Kidney glomerular epithelial cell (primary cell): ENCODE measurements at places on chromosomes 4 and X.
A peak's percentile ranks its signal among the peaks of the same experiment; 100 is the strongest.

- DNase-seq = no peak
Observed at GRCh38 chrX:54045563-54046228, 1.4 kb upstream of the PHF8 start.

- DNase-seq = no peak
Observed at GRCh38 chrX:53237056-53237455, 12.0 kb upstream of the KDM5C start.

DNA sequence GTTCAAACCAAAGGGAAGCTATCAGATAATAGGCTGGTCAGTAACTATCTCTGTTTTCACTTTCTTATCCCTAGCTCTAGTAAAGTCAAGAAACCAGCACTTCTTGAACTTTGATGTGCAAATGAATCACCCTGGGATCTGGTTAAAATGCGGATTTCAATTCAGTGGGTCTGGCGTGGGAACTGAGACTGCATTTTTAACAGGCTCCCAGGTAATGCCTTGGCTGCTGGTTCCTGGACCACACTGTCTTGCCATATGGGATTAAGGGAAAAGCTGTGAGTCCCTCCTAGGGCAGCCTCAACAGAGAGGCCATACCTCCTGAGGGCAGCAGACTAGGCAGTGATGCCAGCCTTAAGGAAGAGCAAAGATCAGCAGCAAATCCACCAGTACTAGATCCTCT, 1.7 kb downstream of the RNF175 start:
- DNase-seq = no peak

GRCh38 chr4:183960046-183960420, 54.9 kb downstream of the STOX2 start:
- peak; percentile 24 for DNase-seq

GRCh38 chr4:182343453-182343852, 100.3 kb downstream of the TENM3 start:
- no peak for DNase-seq

GRCh38 chr4:158769175-158769921, 522 bp downstream of the FNIP2 start:
- DNase-seq = peak; percentile 43

- DNase-seq = no peak
Observed at GRCh38 chrX:153870288-153870690, 15.7 kb downstream of the L1CAM start.

DNA sequence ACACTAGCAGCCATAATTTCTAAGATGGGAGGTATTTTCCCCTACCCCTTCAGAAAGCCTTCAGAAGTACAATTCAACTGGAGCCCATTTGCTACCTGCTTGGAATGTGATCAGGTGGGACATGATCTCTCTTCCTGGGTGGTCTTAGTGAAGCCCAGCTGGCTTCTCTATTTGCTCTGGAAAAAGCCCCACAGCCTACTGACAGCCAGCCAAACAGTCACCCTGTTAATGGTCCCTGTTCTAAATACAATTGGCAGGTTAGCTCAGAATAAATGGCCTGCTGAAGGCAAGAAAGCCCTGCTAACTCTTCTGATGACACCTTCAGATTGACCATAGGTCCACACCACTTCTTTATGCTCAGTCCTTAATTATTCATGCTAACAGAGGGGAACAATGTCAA, 39.9 kb downstream of the HS6ST2 start:
- no peak for DNase-seq

DNA sequence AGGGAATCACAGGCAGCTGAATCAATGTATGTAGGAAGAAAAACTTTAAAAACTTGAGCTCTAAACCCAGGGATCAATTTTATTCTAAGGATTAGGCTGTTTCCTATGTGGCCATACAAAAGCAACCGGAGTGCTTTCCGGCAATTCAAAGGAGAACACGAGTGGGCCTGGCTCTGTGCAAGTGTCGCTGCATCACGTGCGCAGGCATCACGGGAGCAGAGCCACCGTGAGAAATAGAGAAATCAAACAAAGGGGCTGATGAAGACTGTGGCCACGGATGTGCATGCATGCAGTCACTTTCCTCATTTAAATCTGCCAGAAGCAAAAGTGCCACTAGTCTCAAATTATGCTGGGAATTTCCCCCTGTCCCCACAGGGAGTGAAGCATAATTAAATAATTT, 196.9 kb downstream of the NSUN7 start:
- no peak for DNase-seq

- peak; percentile 67 for DNase-seq
Observed at GRCh38 chr4:164748375-164748774, 5.6 kb upstream of the SMIM31 start.

DNA sequence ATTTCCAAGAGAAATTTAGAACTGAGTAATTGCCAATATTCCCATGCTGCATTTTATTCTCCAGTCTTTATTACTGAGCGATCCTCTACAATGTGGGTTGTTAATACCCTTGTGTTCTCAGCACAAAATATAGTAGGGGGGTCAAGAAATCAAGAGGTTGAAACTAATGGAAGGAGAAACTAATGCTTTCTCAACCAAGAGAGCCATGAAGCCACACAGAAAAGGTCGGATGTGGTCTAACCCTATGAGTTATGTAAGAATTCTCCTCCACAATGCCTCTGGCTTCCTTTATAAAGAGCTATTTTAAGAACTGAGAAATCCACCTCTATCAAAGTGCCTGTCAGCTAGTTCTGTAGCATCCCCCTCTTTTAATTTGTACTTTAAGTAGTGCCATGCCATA, 268.5 kb downstream of the CHIC1 start:
- no peak for DNase-seq

- peak; percentile 45 for DNase-seq
Observed at GRCh38 chr4:88008122-88008742, 797 bp downstream of the PKD2 start.

GRCh38 chr4:90328558-90328957, 201.4 kb downstream of the CCSER1 start:
- no peak for DNase-seq

- no peak for DNase-seq
Observed at GRCh38 chrX:1153940-1154339, 58.5 kb downstream of the CRLF2 start.

DNA sequence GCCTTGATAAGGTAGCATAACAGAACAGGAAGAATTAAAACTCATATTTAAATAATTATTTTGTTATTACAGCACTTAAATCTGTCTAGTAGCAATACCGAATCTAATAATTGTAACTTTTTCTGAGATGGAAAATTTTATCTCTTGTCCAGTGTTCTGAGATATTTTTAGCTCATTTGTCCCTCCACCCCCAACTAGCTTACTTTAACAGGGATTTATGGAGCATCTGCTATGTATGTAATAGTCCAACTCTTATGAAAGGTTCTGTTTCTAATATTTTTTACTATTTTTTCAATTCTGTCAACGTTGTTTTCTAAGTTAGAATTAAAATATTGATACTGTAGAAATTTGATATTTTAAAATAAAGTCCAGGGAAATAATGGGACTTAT, 38.2 kb upstream of the NUDT6 start:
- no peak for DNase-seq

- no peak for DNase-seq
Observed at GRCh38 chrX:9241427-9241826, 207.5 kb upstream of the FAM9B start.

DNA sequence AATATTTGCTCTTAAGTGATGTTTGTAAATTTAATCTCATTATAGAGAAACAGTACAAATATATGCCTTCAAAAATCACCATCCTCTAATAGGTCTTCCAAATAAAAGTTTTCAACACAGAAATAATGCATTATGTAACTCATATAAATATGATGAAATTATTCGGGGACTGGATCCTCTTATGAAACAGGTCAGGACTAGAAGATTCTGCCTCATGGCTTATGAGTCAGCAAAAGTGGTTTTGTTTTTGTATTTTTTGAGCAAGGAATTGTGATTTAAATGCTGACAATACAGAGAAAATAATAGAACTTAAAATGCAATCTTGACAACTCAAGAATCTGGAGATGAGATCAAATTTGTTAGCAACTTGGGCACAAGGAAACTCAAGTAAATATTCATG, 179.7 kb upstream of the NDP start:
- no peak for DNase-seq

DNA sequence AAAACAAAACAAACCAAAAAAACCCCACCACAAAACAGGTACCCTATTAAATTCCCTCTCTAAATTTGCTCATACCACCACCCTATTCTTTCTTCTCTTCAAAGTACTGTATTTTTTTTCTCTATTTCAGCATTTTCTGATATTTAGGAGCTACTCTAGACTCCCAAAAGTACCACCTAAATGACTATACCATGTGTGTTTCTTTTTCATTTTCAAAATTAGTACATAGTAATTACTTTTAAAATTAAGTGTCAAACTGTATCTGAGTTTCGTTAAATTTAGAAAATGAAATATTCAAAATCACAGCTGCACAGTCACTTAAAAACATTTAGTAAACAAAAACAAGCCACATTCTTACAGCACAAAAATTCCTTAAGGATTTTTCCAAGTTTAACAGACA, 161.7 kb downstream of the FBXW7 start:
- no peak for DNase-seq

DNA sequence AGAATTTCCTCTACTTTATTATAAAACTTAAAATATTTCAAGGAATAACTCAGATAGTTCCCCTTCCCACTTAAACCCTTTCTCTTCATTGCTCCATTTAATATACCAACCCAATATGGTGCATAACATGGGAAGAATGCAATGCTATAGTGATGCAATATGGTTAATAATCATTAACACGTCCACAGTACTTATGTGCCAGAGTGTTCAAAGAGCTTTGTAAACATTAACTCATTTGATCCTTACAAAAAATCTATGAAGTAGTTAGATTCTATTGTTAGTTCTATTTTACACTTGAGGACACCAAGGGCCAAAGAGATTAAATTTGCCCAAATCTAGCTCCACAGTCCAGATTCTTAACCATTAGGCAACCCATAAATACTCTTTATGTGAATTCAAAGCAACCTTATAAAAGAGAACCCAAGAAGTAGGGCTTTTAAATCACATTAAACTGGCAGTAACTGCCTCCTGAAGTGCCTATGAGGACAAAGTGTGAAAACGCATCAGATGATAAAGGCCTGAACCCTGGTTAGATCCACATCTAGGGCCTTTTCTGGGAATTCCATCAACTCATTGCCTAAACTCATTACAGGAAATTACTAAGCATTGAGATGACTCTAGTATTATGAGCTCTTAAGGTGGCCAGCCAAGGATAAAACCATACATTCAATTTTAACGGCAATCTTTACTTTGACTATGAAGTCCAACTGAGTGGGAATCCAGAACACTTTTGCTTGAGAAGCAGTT, 94.3 kb downstream of the AREG start:
- peak; percentile 73 for DNase-seq

- DNase-seq = no peak
Observed at GRCh38 chr4:8694651-8695151, 102.1 kb downstream of the CPZ start.

- no peak for DNase-seq
Observed at GRCh38 chrX:48899078-48899410, 1.3 kb downstream of the PQBP1 start.

- peak; percentile 43 for DNase-seq
Observed at GRCh38 chrX:115372152-115372551, 82.6 kb downstream of the LUZP4 start.

- peak; percentile 16 for DNase-seq
Observed at GRCh38 chrX:133985164-133985966, at the start of gene GPC3. TSS of gene GPC3 (minus strand) at chrX:133985594.

DNA sequence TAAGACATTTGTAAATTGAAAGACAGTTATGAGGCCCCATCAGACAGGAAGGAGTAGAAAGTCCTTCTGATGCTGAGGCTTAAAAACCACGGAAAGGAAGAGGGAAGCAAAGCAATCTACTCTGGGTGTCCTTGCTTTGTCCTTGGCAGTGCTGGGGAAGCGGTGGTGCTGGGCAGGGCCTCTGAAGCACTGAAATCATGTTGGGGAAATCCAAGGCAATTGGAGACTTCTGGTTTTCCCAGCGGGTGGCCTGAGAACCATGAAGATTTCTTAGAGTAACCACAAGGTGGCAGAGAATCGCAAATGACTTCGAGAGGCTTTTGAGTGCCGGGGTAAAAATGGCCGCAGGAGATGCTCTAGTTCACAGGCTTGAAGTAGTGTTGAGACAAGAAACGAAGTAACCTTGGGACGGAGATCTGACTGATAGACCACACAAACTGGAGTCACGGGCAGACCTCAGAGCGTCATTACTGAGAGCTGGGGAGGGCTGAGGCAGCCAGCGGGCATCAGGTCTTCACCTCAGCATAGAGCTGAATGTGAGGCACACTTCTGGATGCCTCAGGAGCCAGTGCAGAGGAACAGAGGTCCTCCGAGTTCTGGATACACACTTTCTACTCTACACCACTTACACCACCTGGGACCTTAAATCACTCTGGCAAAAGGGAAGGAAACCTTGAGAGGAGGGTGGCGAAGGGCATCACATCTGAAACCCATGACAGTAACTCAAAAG, 130.7 kb upstream of the GPRIN3 start:
- DNase-seq = no peak

GRCh38 chr4:85963231-85963630, 396.6 kb downstream of the MAPK10 start:
- DNase-seq = no peak

GRCh38 chrX:154441564-154441963, 2.4 kb upstream of the FAM50A start:
- no peak for DNase-seq

GRCh38 chr4:135277980-135278315, 1076.4 kb upstream of the PABPC4L start:
- DNase-seq = no peak

GRCh38 chr4:69782651-69783310, 22.4 kb upstream of the SULT1B1 start:
- DNase-seq = no peak

- no peak for DNase-seq
Observed at GRCh38 chr4:36198068-36198808, 46.1 kb downstream of the ARAP2 start.

- DNase-seq = no peak
Observed at GRCh38 chrX:37895795-37896510, 48.6 kb upstream of the DYNLT3 start.

DNA sequence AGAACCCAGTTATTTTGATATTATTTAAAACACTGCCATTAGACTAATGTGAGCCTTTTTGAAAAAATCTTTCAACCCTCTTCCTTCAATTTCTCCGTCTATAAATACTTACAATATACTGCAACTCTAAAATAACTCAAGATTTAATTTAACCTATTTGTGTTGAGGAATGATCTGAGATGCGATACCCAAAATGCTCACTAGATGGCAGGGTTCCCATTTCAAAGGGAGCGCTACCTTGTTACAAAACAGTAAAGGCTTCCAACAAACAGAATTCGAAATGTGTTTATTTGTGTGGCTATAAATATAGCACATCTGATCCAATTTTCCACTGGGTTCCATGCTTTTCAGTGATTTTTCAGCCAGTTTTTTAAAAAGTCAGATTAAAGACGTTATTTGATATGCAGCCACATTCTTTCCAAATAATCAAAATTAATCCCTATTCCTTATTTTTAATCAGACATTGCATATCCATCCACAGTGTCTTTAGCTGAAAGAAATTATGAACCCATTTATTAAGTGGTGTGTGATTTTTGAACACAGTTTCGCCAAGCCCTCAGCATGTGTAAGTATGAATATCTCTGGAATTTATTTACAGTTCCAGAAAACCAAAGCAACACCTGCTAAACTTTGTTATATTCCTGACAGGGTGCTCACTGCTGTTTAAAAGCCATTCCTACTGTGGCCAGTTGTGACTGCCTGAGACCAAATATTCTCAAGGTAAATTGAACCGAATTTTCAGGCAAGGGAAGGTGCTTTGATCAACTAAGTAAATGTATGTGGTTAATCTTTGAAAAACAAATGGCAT, 668.0 kb upstream of the LCORL start:
- DNase-seq = peak; percentile 54
